ENCODE measurements at places on chromosomes 12 and 14.

DNA sequence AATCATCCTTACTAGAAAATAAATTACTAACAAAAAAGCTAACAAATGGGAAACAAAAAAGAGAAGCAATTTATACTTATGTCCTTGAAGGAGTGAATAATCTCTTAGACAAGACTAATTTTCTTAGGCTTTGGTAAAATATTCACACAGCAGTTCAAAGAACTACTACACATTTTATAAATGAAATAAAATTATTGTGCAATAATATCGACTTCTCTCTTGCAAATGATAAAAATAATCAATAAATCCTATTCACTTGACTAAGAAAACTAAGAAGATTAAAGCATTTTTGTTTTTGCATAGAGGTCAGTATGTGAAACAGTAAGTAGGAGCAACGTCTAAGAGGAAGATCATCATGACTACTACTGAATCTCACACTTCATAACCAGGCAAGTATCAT is 82.0 kb downstream of the EML5 start:
- no peak for DNase-seq

DNA sequence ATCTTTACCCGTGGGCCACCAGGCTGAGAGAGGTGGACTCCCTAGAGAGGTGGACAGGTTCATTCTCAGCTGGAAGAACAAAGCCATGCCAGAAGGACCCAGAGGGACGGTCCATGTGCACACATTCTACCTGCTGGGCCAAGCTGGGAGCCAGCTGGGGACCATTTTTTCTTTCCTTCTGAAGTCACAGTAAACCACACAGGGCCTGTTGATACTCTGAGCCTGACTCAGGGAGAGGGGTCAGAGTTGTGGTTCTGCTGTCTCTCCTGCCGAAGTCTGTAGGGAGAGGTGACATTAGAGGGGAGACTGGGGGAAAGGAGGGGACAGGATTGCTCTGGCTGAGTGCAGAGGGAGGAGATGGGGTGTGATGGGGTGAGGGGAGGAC is 148.6 kb downstream of the TSPAN9 start:
- no peak for DNase-seq

- DNase-seq = no peak
Observed at GRCh38 chr12:108581311-108582227, 16.3 kb downstream of the TMEM119 start.

DNA sequence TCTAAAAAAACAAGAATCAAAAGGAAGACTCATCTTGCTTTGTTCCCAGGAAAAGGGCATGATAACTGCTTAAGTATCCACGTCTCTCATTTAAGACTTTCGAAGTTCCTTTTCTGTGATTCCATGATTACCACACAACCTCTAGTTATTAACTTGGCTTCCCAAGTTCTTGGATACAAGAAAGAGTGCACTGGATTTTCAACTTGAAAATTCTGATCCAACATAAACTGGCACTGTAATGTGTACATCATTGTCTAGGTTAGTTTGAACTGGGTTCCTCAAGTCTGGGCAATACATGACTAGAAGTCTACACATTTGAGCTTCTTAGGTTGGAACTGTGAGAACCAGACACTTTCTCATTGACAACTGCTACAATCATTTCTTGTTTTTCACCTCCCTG is 1.6 kb downstream of the KLHL28 start:
- no peak for DNase-seq

DNA sequence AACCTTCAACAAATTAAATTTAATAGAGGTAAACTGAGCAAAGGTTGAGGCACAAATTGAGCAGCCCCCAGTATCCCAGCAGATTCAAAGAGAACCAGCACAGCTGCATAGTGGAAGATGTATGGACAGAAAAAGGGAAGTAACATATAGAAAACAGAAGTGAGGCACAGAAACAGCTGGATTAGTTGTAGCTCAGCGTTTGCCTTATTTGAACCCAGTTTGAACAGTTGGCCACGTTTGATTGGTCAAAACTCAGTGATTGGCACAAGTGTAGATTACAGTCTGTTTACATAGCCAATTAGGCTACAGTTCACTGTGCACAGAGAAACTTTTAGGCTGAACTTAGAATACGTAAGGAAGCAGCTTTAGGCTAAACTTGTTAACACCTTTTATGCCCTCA is 315.5 kb downstream of the RMST start:
- DNase-seq = no peak

- peak; percentile 9 for DNase-seq
Observed at GRCh38 chr14:86654558-86655184, 1124.7 kb downstream of the FLRT2 start.

DNA sequence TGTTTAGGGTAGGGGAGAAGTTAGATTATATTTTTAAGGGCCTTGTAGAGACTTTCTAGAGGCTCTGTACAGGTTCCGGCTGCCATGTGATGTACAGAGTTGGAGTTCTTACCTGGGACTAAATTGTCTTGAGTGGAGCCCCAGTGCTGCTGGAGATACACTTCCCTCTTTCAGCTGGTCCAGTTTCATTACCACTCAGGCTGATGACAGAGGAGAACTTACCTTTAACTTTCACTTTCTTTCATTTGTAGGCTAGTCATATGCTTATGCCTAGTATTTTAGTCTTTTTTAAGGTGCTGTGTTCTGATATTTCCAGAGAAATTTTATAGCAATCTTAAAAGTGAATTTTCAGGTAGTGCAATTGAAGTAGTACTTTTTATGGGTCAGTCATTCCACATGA is 117.3 kb downstream of the ERC1 start:
- no peak for DNase-seq

DNA sequence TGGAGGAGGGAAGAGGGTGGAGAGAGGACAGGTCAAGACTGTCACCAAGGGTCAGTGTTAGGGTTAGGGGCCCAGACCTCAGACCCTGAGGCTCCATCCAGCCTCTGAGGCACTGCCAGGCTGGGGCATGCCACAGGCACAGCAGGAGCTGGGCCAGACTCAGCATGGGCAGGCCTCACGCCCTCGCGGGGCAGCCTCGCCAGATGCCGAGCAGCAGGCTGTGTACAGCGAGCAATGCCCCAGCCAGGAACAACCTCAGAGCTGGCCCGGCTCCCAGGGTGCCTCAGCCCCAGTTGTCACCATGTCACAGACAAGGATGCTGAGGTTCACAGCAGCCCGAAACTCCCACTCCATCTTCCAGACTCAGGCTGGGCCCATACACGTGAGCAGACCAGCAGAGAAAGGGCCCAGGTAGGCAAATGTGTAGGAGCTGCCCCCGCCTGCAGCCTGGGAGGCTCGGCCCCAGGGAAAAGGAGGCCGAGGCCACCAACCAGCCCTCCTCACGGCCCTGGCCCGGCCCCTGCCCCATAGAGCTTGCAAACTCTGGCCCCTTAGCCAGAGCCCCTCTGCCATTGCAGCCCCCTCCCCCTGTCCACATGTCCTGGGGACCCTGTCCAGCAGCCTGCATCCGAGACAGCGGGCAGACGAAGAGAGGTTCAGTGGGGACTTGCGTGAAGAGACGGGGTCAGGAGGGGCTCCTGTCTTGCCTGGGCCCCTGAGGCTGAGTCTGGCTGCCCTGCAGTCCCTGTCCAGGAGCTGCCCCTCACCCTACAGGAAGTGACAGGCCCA is 7.5 kb downstream of the C14orf180 start:
- no peak for DNase-seq

- no peak for DNase-seq
Observed at GRCh38 chr12:109591041-109591440, 17.4 kb downstream of the MVK start.

Data from K562 (cell line).